T-cell (primary cell): ENCODE measurements at places on chromosomes 2 and 18. TPM values are rescaled to one million over a fixed set of nuclear protein-coding genes. Genes with fewer than 3 reads are reported as not detected.

Gene DSC3
- total RNA-seq, result not detected

Gene ST6GAL2
- not detected for total RNA-seq

Gene PRKRA
- total RNA-seq, result 98.7 TPM

Gene LRRTM4
- total RNA-seq, result not detected

Gene BCS1L
- 71.1 TPM for total RNA-seq

Gene TUBA3E
- total RNA-seq, result not detected

Gene RABL2A
- 28.5 TPM for total RNA-seq

Gene ANKRD30B
- not detected for total RNA-seq

Gene GPAT2
- total RNA-seq, result 3.9 TPM

- H3K27ac ChIP-seq, result no peak overlapping the region
- no peak overlapping the region for H3K4me3 ChIP-seq
- peaks cover 16% of the 10 kb centered on the region for H3K36me3 ChIP-seq
- DNase-seq, result no peak
These were observed 53.1 kb downstream of the TTC27 start for GRCh38 chr2:32680942-32681341.

- no peak overlapping the region for H3K27ac ChIP-seq
- H3K4me1 ChIP-seq, result no peaks in the 10 kb centered on the region
- no peaks in the 10 kb centered on the region for H3K27me3 ChIP-seq
- no peak overlapping the region for H3K4me3 ChIP-seq
- DNase-seq, result no peak
These were observed 61.9 kb downstream of the GREB1L start for GRCh38 chr18:21303895-21304294.

DNA sequence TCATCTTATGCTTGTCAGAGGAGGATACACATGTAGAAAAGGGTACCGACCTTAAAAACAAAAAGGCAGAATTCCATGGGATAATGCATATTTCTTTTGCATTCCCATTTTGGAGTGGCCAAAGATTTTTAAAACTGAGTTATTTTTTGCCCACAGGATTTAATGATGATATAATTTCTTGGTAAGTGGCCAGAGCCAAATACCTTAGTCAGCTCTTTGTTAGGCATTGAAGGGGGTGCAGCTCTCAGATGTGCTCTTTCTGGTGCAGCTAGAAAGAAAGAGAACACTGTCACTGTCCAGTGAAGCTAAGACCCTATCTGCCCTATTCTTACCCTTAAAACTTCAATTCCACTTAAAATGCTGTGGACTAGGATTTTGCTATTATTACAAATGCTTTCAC, 10.8 kb downstream of the COQ10B start:
- H3K4me3 ChIP-seq, result no peak overlapping the region
- no peak for DNase-seq
- H3K36me3 ChIP-seq, result peaks cover 81% of the 10 kb centered on the region
- no peak overlapping the region for H3K27ac ChIP-seq
- no peaks in the 10 kb centered on the region for H3K27me3 ChIP-seq

GRCh38 chr2:77999376-77999775, 477.2 kb upstream of the LRRTM4 start:
- H3K27me3 ChIP-seq, result no peaks in the 10 kb centered on the region
- DNase-seq, result no peak
- no peaks in the 10 kb centered on the region for H3K4me1 ChIP-seq
- H3K4me3 ChIP-seq, result no peak overlapping the region
- no peaks in the 10 kb centered on the region for H3K36me3 ChIP-seq

- no peak for DNase-seq
- no peaks in the 10 kb centered on the region for H3K27me3 ChIP-seq
- no peaks in the 10 kb centered on the region for H3K36me3 ChIP-seq
- no peak overlapping the region for H3K4me3 ChIP-seq
These were observed 47.0 kb upstream of the TMEM178A start for GRCh38 chr2:39618736-39619135.

DNA sequence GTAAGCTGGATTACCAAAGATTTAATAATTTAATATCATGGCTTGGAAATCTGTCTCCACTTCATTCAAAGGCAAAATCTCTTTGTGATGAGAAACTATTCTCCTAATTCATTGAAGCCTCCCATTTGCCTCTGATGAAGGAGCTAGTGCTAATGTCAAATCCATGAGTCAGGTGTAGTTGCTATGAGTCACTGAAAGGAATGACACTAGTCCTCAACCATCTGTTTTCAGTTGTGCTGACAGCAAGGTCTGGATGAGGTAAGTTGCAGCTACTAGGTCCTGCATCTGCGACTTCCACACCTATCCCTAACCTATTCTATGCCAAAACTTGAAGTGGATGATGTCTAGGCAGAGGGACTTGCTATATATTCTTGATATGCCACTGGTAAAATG, 324.0 kb upstream of the UBE2E3 start:
- H3K27me3 ChIP-seq, result no peaks in the 10 kb centered on the region
- H3K27ac ChIP-seq, result no peak overlapping the region

- no peaks in the 10 kb centered on the region for H3K36me3 ChIP-seq
- no peak for DNase-seq
- H3K4me3 ChIP-seq, result no peak overlapping the region
- no peaks in the 10 kb centered on the region for H3K27me3 ChIP-seq
- no peak overlapping the region for H3K27ac ChIP-seq
- H3K4me1 ChIP-seq, result no peaks in the 10 kb centered on the region
These were observed 1258.0 kb upstream of the ZEB2 start for GRCh38 chr2:145777914-145778313.

DNA sequence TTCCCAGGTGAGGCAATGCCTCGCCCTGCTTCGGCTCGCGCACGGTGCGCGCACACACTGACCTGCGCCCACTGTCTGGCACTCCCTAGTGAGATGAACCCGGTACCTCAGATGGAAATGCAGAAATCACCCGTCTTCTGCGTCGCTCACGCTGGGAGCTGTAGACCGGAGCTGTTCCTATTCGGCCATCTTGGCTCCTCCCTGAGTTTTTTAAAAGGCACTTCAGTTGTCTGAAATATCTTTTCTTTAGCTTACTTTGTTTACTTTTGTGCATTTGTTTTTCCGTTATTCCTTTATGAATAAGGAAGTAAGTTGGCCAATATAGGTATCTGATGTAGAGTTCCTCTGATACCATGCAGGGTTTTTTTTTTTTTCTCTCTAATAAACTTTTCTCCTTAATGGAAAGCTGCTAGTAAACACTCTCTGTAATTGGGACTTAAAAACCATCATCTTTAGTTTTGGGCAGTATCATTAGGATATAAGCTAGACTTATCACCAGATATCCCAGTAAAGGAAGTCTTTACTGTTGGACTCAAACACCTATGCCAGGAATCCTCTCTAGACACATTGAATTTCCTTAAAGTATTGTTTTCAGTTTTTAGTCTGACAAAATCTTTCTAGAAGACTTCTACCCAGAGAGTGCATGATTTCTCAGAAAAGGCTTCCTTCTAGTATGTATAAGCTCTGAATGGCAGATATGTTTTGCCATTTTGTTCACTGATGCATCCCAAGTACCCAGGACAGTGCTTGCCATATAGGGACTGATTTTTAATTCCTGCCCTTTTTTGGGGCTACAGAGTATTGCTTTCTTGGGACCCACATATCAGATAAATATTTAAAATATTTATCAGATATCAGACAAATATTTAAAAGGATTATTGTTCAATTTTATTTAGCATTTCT, 35.8 kb upstream of the DYSF start:
- peak overlapping the region; percentile 34 for H3K4me3 ChIP-seq
- DNase-seq, result no peak
- no peaks in the 10 kb centered on the region for H3K4me1 ChIP-seq
- H3K27me3 ChIP-seq, result no peaks in the 10 kb centered on the region
- peak overlapping the region; percentile 73 for H3K27ac ChIP-seq

- no peak for DNase-seq
- H3K27ac ChIP-seq, result no peak overlapping the region
- H3K4me1 ChIP-seq, result no peaks in the 10 kb centered on the region
- peaks cover 30% of the 10 kb centered on the region for H3K27me3 ChIP-seq
- H3K36me3 ChIP-seq, result no peaks in the 10 kb centered on the region
These were observed 15.9 kb upstream of the TPO start for GRCh38 chr2:1397350-1397749.

- no peaks in the 10 kb centered on the region for H3K27me3 ChIP-seq
- peaks cover 11% of the 10 kb centered on the region for H3K4me1 ChIP-seq
- H3K27ac ChIP-seq, result no peak overlapping the region
- no peaks in the 10 kb centered on the region for H3K36me3 ChIP-seq
These were observed 15.5 kb upstream of the CDC42EP3 start for GRCh38 chr2:37686792-37687526.

- H3K4me1 ChIP-seq, result no peaks in the 10 kb centered on the region
- no peak overlapping the region for H3K27ac ChIP-seq
- DNase-seq, result no peak
- H3K27me3 ChIP-seq, result no peaks in the 10 kb centered on the region
- H3K36me3 ChIP-seq, result no peaks in the 10 kb centered on the region
These were observed 12.4 kb upstream of the TANK start for GRCh38 chr2:161147856-161148255.

DNA sequence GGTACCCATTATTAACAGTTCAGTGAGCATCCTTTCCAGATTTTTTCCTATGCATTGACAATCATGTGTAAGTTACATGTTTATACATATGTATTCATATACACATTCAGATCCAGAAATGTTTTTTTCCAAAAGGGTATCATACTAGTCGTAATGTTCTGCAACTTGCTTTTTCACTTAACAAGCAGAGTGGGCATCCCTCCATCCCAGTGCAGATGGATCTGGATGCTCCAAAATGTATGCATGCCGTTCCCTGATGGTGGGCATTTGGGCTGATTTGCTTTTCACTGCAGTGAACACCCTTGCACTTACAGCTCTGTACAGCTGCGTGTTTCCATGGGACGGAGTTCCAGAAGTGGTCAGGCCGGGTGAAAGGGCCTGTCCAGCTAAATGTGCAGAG, 57.0 kb downstream of the DNMT3A start:
- peaks cover 7% of the 10 kb centered on the region for H3K36me3 ChIP-seq
- H3K27ac ChIP-seq, result peak overlapping the region; percentile 89
- H3K4me3 ChIP-seq, result no peak overlapping the region
- peaks cover 61% of the 10 kb centered on the region for H3K4me1 ChIP-seq

DNA sequence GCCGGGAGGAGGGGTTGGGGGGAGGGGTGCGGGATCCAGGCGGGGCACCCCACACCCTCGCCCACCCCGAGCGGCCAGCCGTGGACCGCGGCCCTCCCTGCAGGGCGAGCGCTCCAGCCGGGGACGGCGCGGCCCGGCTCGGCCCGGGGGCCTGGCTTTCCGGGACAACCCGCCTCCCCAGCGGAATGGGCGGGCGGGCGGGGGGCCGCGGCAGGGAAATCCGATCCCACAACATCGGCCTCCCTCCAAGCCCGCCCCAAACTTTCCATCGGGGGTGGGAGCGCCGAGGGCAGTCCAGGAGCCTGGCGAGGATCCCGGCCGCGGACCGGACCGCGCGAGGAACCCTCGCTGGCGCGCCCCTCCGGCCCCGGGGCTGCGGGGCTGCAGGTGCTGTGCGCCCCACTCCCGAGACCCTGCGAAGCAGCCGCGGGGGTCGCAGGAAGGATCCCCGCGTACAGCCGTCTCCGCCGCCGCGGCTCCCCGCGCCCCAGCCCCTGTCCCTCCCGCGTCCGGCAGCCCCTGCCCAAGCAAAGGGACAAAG, 529 bp downstream of the SEMA4C start:
- peak overlapping the region; percentile 75 for H3K4me3 ChIP-seq
- peaks cover 57% of the 10 kb centered on the region for H3K4me1 ChIP-seq
- peaks cover 6% of the 10 kb centered on the region for H3K27me3 ChIP-seq
- H3K36me3 ChIP-seq, result peaks cover 33% of the 10 kb centered on the region

DNA sequence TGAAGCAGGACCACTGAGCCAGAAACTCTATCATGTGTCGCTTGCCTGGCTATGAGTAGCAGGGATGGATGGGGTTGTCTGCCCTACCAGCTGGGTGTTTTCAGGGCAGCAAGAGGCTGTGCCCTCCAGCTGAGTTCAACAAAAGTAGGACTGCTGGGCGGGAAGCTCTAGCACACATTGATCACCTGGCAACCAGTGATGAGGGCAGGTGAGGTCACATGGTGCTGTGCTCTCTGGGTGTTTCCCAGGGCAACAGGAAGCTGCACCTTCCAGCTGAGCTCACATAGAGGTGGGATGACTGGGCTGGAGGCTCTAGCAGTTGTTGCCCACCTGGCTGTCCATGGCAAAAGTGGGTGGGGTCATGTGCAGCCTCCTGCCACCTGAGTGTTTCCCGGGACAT, 487.3 kb upstream of the VWC2L start:
- no peak overlapping the region for H3K4me3 ChIP-seq
- no peaks in the 10 kb centered on the region for H3K27me3 ChIP-seq
- no peak for DNase-seq
- no peaks in the 10 kb centered on the region for H3K36me3 ChIP-seq
- no peak overlapping the region for H3K27ac ChIP-seq
- no peaks in the 10 kb centered on the region for H3K4me1 ChIP-seq

DNA sequence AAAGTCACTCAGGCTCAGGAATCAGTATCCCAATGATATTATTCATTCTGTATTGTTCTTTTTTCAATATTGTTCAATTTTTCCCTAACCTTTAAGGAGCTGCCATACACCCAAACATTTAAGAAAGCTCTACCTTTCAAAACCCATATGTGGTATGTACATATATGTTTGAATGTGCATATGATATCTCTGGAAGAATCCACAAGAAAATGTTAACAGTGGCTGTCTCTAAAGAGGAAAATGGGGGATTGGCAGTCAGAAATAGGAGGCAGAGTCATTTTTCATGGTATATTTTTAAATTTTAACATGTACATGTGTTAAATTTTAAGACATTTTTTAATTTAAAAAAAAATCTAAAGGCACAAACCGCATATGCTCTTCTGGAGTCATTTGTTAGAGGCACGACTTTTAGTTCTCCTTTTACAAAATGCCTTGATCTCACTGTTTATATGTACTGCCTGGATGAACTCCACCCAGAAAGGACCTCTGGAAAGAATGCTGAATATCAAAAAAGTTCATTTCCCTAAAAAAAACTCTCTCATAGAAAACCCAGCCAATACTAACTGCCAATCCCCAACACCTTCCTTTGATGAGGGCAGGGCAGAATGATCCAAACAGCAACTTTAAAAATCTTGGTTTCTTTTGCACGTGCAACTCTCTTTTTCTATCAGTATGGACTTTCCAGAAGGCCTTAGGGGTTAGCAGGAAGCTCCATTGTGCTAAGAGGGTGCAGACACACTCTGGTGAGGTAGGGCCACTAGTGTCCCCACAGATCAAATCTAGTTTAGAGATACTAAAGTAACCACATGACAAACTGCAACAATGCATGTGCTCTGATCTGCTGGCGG, 23.6 kb downstream of the KCTD1 start:
- no peak for DNase-seq
- H3K27me3 ChIP-seq, result no peaks in the 10 kb centered on the region
- H3K27ac ChIP-seq, result no peak overlapping the region
- no peak overlapping the region for H3K4me3 ChIP-seq
- H3K4me1 ChIP-seq, result no peaks in the 10 kb centered on the region
- no peaks in the 10 kb centered on the region for H3K36me3 ChIP-seq

DNA sequence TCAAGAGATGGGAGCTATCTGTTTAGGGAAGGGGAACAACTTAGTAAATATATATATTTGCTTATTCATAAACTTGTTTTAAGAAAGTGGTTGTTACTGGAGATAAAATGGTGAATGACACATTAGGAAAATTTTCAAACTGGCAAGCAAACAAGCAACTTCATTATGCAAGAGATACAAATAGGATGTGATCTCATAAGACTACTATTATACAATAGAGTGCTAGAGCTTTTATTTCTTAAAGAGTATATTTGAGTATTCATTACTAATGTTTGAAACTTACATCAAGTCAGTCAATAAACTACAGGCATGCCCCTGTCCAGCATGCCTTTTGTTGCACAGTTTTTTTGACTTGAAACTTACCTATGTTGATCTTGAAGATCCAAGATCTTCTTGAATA, 355.2 kb upstream of the KCNJ3 start:
- H3K27me3 ChIP-seq, result no peaks in the 10 kb centered on the region
- no peaks in the 10 kb centered on the region for H3K36me3 ChIP-seq
- no peak for DNase-seq
- H3K4me1 ChIP-seq, result no peaks in the 10 kb centered on the region

- H3K4me3 ChIP-seq, result no peak overlapping the region
- no peak for DNase-seq
- no peaks in the 10 kb centered on the region for H3K36me3 ChIP-seq
- no peaks in the 10 kb centered on the region for H3K27me3 ChIP-seq
- no peaks in the 10 kb centered on the region for H3K4me1 ChIP-seq
These were observed 62.6 kb downstream of the KCTD18 start for GRCh38 chr2:200447139-200447855.
